ENCODE measurements at places on chromosomes 1 and 21.

DNA sequence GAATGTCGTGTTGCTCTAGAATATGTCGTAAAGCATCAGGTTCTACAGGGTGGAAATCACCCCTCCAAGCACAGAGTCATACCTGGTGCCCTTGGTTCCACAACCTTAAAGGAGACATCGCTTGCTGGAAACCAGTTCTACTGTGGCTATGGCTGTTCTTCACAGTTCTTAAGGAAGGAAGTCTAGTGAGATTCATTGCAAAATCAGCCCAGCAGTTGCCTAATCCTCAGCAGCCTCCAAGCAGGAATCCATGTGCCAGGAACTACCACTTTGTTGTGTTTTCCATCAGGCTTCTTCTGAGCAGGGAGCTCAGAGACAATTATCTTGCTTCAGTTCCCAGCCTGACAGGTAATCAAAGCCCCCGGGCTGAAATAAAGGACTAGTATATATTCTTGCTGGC, 45.0 kb upstream of the SLC35F3 start:
- DNase-seq, result no peak

DNA sequence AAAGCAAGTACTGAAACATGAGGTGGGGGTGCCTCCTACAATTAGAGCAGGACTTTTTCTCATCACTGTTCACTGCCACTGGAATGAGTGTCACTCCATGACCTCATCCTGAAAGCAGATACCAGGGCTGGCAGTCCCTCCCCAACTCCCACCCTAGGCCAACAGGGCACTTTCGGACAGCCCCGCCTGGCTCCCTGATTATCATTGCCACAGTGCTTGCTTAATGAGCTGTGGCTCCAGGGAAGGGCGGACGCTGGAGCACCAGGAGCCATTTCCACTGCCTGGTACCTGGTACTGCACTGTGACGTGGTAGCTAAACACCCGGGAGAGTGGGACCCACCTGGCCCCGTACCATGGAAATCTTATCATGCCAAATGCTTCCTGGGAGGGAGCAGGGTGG, 22.3 kb downstream of the SLC9A1 start:
- DNase-seq, result no peak

GRCh38 chr21:35619184-35619583, 441.1 kb downstream of the SETD4 start:
- peak; percentile 55 for DNase-seq

DNA sequence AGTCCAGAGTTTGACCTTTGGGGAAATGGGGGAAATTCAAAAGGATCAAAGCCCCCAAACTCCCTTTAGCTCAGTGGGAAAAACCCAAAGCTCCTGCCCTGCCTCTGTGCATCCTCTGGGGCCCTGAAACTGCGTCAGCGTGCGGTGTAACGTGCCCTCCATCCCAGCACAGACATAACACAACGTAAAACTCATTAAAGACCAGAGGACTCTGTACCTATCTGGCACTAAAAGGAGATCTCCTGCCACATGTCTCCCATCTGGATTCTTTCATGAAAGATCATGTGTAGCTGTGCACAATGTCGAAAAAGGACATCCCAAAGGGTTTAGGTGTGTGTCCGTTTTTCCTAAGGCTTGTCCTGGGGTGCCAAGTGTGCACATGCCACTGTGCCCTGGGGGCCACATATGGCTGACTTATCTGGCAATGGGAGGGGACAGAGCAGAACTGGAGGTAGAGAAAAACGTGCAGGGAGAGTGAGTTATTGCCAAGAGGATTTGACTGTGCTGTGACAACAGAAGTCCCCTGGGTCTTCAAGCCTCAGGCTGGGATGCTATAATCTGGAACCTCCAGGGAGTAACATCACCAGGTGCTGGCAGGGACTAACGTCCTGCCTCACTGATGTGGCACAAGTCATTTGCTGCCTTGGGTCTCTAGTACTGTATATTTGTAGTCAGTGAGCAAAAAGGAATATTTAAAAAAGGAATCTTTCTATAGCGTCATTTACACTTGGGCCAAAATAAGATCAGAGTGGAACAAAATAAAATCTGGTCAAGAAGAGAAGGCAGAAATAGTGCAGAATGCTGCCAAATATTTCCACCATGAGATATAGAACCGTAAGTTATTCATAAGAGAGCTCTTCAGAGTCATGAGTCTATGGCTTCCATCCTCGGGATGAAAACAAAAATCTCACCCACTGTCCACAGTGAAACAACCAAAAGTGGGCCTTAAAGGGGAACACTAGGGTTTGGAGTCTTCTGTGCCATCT, 52.3 kb downstream of the ITPKB start:
- DNase-seq, result no peak

- DNase-seq, result no peak
Measured at GRCh38 chr1:188127507-188127906, 1298.8 kb downstream of the PLA2G4A start.

Data from AG08395 (cell line).